ENCODE measurements at places on chromosomes 5 and 9.
A peak's percentile ranks its signal among the peaks of the same experiment; 100 is the strongest.

- no peak for DNase-seq
These were observed 280.7 kb downstream of the RFX3 start for GRCh38 chr9:3244963-3245653.

- DNase-seq: no peak
These were observed 11.0 kb downstream of the ABLIM3 start for GRCh38 chr5:149152317-149152746.

GRCh38 chr9:34554211-34555001 is 31.6 kb upstream of the ENHO start:
- DNase-seq: no peak

DNA sequence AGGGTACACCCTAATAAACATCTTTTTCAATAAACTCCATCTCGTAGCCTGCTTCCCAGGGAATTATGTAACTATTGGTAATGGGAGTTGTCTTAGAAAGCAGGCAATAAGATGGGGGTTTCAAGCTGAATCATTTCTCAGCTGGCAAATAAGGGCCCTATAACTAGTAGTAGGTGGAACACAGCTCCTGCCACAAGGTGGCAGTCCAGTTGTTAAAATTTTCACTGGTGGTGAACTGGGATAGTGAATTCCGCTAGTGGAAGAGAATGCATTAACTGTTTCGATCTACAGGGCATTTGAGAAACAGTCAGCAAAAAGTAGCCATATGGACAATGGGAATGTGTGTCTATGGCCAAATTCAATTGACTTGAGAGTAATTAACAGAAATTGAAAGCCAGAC is 27.7 kb downstream of the PCDHB15 start:
- DNase-seq: no peak

DNA sequence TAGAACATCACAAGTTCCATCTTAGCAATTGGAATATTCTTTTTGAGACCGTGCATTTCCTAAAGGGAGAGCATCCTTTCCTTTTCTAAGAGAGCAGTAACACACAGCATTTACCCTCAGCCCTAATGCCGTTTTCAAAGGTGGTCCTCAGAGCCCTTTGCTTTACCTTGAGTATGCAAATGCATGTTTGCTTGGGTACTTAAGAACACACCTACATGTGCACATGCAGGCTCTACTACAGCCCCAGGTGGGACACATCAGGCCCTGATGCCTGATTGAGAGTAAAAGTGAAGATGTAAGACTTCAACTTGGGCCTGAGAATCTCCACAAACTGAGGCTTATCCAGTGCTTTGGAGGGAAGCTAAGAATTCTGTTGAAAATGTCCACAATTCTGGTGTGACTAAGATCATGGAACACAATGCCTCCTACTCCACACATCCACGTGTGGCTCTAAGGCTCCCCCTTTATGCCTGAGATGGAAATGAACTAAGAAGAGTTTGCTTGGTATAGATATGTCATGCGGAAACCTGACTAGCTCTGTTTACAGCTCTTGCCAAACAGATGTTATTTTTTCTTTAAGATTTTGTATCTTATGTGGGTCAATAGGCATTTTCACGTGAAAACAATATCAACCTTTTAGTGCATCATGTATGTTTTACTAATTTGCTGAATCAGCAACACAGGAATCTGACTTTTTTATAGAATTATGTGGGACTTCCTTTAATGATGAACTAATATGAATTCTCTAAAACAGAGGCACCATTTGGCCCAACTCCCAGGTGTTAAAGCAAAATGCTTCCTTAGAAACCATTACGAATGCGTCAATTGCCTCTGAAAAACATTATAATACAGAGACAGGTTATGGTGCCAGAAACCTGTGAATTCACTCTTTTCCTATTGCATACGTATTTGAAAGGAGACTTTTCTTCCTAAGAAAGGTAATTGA is 48.9 kb upstream of the SLC2A8 start:
- peak; percentile 58 for DNase-seq

- peak; percentile 40 for DNase-seq
These were observed 13.3 kb downstream of the DCANP1 start for GRCh38 chr5:135433681-135434426.

GRCh38 chr5:132451387-132451786 is 39.2 kb downstream of the IRF1 start:
- DNase-seq: no peak

DNA sequence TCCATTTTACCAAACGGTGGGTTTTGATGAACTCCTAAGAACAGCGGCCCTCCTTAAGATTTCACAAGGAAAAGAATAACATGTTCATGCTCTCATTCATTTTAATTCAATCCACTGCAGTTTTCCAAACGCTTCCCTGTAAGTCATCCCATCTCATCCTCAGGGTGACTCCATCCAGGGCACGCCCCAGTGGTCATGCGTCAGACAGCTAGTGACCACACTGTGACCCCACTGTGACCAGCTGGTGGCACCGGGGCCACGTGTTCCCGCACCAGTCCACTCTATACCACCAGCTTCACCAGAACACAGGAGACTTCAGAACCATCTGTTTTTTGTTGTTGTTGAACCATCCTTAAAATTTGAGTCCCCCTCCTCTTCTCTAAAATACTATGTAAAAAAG is 14.3 kb downstream of the ATPSCKMT start:
- DNase-seq: no peak

GRCh38 chr5:140136624-140137023 is 10.9 kb downstream of the IGIP start:
- no peak for DNase-seq

- DNase-seq: no peak
These were observed 117.9 kb downstream of the MELK start for GRCh38 chr9:36690412-36691168.

GRCh38 chr5:164746723-164747122 is 1241.3 kb downstream of the MAT2B start:
- DNase-seq: no peak

DNA sequence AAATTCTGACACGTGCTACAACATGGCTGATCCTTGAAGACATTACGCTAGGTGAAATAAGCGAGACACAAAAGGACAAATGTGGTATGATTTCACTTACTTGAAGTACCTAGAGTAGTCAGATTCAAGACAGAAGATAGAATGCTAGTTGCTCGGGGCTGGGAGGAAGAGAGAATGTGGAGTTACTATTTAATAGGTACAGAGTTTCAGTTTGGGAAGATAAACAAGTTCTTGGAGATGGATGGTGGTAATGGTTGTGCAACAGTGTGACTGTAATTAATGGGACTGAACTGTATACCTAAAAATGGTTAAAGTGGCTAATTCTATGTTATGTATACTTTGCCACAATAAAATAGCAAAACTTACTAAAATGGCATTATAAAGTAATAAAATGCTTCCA is 34.4 kb downstream of the PAM start:
- DNase-seq: no peak

DNA sequence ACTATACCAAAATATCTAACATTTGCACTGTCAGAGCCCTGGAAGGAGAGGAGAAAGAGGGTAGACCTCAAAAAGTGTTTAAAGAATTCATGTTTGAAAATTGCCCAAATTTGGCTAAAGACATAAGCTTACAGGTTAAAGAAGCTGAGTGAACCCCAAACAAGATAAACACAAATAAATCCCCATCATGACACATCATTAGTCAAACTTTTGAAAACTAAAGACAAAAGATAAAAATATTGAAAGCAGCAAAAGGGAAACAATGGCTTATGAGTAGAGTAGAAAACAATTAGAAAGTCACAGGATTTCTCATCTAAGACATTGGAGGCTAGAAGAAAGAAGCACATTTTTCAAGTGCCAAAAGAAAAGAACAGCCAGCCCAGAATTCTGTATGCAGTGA is 6.1 kb upstream of the UBLCP1 start:
- DNase-seq: no peak

DNA sequence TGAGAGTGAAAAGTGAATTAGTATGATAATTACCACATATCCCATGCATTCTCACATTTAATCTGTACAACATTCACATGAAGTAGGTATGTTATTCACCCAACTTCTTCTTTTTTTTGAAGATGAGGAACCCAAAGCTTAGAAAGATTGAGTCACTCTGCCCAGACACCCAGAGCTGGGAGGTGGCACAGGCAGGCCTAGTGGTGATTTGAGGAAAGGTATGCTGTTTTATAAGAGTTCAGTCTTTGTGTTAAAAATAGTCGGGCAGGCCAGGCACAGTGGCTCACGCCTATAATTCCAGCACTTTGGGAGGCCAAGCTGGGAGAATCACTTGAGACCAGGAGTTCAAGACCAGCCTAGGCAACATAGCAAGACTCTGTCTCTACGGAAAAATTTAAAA is 285.3 kb downstream of the NR3C1 start:
- peak; percentile 75 for DNase-seq

DNA sequence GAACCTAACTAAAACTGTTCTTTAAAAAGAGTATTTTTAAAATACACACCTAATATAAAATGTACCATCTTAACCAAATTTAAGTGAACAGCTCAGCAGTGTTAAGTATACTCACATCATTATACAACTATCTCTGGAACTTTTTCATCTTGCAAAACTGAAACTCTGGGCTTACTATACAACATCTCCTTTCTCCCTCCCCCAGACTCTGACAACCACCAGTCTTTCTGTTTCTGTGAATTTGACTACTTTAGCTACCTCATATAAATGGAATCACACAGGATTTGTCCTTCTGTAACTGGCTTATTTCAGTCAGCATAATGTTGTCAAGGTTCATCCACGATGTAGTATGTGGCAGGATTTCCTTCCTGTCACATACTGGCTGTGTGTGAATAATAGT is 93.5 kb downstream of the FOXD1 start:
- DNase-seq: no peak

- no peak for DNase-seq
These were observed 201.9 kb upstream of the TRPM3 start for GRCh38 chr9:71323357-71323756.

DNA sequence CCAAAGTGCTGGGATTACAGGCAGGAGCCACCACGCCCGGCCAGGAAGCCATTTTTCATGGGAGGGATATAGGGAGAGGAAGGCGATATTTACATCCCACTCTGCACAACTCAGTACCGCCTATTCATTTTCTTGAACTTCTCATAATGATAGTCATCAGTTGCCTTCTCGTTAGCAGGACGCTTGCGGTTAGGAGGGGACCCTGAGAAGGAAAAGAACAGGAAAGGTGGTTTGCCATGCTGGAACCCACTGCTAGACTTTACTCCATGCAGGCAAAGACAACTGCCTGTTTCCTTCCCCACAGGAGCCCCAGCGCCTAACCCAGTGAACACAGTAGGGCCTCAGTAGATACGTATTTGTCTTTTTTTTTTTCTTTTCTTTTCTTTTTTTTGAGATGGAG is 4.1 kb upstream of the TOR1A start:
- no peak for DNase-seq

GRCh38 chr9:136260936-136261472 is 15.4 kb upstream of the QSOX2 start:
- no peak for DNase-seq

All from Kasumi-1 (cell line).